ENCODE measurements at places on chromosomes 4 and X. TPM values are rescaled to one million over a fixed set of nuclear protein-coding genes. Genes with fewer than 3 reads are reported as not detected.
A peak's percentile ranks its signal among the peaks of the same experiment; 100 is the strongest.

APEX2 gene
- 13.5 TPM for total RNA-seq

RASSF6 gene
- 1.5 TPM for total RNA-seq

NIPAL1 gene
- total RNA-seq: 13.3 TPM

ARAP2 gene
- 16.0 TPM for total RNA-seq

HS3ST1 gene
- 6.2 TPM for total RNA-seq

TMEM131L gene
- 11.4 TPM for total RNA-seq

SSX1 gene
- not detected for total RNA-seq

DCAF12L2 gene
- 1.6 TPM for total RNA-seq

RHOXF1 gene
- 0.52 TPM for total RNA-seq

GAGE12H gene
- total RNA-seq: not detected

BMX gene
- not detected for total RNA-seq

ADGRG4 gene
- not detected for total RNA-seq

COL4A5 gene
- 389 TPM for total RNA-seq

C1GALT1C1 gene
- total RNA-seq: 12.8 TPM

GPC4 gene
- 44.8 TPM for total RNA-seq

RIPPLY1 gene
- not detected for total RNA-seq

SATL1 gene
- 0.72 TPM for total RNA-seq

MAGEA10 gene
- total RNA-seq: not detected

PCDH7 gene
- total RNA-seq: 74.3 TPM

- no peak for DNase-seq
Measured at GRCh38 chrX:3803305-3803704, 89.9 kb upstream of the PRKX start.

GRCh38 chr4:146347822-146348221 is 133.5 kb downstream of the REELD1 start:
- DNase-seq: no peak

DNA sequence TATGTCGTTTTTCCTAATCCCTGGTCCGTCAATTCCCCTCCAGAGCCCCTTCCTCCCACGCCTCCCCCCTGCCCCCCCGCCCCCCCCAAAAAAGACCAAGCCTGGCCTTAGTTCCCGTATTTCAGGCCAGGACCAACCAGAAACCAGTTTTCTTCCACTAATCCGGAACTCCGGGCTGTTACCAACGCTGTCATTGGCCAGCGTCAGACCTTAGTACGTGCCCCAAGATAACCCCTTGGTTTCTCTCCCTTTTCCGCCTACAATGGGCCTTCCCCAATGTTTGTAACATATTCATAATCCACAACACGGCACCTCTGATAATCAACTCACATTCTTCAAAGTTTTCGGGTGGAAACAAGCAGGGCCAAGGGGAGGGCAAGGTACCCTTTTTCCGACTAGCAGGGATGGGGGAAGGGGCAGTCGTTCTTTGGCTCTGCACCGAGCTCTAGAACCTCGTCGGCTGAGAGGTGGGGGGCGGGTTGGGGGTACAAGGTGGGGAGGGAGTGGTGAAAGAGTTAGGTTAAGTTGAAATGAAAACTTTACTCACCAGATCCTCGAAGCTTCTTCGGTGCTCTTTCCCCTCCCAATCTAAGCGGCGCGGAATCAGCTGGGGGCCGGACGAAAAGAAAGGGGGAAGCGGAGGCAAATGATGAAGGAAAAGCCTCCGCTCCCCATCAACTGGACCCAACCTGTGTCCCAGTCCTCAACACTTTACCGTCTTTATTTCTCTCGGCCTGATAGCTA is 1.5 kb downstream of the BRWD3 start:
- DNase-seq: peak; percentile 53

- DNase-seq: no peak
Measured at GRCh38 chr4:88352062-88352740, 26.5 kb upstream of the HERC6 start.

DNA sequence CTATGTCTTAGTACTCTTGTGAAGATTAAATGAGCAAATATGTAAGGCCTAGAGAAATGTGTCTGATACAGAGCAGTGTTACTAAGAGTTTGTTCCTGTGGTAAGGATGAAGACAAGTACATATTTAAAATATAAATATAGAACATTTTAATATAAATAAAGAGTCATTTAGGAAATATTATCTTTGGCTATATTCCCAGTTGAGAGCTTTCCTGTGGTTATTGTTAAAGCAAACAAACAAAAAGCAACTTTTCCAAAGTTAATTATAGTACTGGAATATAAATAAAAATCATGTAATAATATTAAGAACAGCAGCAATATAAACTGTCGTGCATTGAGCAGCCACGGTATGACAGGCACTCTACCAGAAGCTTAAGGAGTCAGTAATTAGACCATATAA is 472.5 kb downstream of the INPP4B start:
- DNase-seq: no peak

- DNase-seq: no peak
Measured at GRCh38 chr4:128548381-128548780, 260.8 kb upstream of the PGRMC2 start.

DNA sequence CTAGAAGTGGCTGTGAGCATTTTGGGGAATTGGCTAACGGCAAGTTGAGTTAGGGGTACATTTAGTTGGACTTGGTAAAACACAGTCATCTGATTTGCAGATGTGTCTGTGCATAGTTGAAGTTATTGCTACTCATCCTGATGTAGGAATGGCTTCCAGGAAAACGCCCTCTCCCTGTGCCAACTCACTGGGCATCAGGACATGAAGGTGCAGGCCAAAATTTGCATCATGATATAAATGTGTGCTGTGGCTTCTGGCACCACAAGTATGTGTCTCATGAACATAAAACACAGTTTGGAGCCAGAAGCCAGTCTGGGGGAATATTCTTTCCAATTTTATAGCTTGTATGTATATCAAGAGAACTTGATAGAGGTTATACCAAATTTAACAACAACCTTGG is 54.2 kb upstream of the CBR4 start:
- no peak for DNase-seq

DNA sequence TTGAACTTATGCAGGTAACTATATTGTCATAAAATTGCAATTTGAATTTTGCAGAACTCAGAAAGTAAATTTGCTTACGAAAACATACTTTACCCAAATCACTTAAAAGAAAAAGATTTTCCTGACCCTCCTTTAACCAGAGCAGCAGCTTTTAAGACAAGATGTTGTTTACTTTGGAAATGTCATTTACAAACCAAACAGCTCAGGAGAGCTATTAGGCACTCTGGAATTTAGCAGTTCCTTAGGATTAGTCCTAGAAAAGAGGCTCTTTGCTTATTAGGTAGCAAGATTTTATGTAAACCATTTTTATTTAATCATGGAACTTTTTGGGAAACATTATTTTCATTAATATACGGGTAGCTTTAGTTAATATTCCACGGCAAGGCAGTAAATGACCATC is 765.7 kb upstream of the POU3F4 start:
- DNase-seq: no peak

DNA sequence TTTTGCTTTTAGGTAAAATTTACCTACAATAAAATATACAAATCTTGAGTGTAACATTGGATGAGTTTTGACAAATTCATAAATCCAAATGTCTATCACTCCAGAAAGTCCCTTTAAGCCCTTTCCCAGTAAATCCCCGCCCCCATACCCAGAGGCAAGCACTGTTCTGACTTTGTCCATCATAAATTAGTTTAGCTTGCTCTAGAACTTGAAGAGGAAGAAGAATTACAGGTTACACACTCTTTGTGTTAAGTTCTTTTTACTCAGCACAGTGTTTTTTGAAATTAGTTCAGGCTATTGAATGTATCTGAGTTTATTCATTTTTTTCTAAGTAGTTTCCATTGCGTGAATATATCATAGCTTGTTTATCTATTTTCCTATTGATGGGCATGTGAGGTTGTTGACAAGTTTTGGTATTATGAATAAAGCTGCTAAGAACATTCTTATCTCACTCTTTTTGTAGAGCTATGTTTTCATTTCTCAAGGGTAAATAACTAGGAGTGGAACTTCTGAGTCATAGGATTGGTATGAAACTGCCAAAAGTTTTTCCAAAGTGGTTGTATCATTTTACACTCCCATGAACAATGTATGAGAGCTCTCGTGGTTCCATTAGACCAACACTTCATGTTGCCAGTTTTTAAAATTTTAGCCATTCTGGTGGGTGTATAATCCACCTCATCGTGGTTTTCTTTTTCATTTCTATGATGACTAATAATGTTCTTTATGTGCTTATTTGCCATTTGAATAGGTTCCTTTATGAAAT is 22.4 kb upstream of the HPSE start:
- DNase-seq: no peak

GRCh38 chrX:2767631-2768455 is 16.0 kb downstream of the XG start:
- DNase-seq: peak; percentile 43

DNA sequence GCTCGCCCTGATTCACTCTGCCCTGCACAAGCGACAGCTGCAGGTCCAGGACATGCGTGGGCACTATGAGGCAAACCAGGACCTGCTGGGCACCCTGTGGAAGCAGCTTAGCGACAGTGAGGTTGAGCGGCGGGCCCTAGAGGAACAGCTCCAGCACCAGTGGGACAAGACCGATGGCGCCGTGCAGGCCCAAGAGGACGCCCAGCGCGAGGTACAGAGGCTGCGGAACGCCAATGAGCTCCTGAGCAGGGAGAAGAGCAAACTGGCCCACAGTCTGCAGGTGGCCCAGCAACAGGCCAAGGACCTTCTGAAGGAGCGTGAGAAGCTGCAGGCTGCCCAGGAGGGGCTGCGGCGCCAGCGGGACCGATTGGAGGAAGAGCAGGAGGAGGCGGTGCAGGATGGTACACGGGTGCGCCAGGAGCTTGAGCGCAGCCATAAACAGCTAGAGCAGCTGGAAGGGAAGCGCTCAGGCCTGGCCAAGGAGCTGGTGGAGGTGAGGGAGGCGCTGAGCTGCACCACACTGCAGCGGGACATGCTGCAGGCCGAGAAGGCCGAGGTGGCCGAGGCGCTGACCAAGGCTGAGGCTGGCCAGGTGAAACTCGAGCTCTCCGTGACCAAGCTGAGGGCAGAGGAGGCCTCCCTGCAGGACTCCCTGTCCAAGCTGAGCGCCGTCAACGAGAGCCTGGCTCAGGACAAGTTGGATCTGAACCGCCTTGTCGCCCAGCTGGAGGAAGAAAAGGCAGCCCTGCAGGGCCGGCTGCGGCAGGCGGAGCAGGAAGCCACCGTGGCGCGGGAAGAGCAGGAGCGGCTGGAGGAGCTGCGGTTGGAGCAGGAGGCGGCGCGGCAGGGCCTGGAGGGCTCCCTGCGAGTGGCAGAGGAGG is 12.8 kb downstream of the SMIM10L2A start:
- DNase-seq: no peak

DNA sequence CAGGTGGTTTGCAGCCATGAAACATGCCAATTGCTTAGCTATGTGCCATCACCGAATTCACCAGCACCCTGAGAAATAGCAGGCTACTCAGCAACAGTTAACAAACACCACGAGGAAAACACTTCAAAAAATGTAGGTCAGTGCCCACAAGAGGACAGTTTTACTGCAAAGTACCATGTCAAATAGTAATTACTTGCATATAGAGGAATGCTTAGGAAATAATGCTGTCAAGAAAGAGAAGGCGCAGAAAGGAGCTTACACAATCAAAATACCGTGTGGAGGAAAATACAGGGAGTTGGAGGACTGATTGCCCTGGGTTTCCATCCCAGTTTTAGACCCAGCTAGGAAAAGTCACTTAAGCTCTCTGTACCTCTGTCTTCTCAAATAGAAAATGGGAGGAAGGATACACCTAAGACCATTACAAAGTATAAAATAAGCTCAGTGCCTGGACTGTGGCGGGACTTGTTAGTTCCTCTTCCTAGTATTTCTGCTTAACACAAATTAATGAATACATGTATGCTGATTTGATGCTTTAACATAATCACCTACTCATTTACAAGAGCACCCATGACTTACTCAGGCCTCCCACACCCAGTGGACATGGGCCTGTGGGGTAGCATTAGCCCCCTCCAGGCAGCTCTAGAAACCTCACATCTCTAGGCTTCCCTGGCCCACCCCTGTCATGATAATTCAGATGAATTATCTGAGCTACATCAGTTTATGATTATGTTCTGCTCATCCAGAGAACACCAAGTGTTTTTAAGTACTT is 44.5 kb upstream of the IL21 start:
- DNase-seq: no peak

GRCh38 chr4:139857977-139858376 is 192.4 kb downstream of the MGST2 start:
- DNase-seq: no peak

GRCh38 chr4:44150091-44150576 is 298.5 kb downstream of the KCTD8 start:
- no peak for DNase-seq

GRCh38 chr4:98969878-98970785 is 25.4 kb upstream of the METAP1 start:
- no peak for DNase-seq

GRCh38 chrX:150146271-150146896 is 208.1 kb upstream of the EOLA2 start:
- no peak for DNase-seq

GRCh38 chr4:24032371-24032989 is 142.6 kb upstream of the PPARGC1A start:
- no peak for DNase-seq

- DNase-seq: no peak
Measured at GRCh38 chr4:125594056-125594602, 279.4 kb downstream of the FAT4 start.

GRCh38 chr4:55385201-55385649 is 10.5 kb upstream of the TMEM165 start:
- DNase-seq: no peak

- DNase-seq: no peak
Measured at GRCh38 chr4:123889507-123889906, 492.9 kb downstream of the SPRY1 start.
